NCI-H1048 (cell line): ENCODE measurements at places on chromosomes 5 and 9.

GRCh38 chr5:135951257-135951656, 3.5 kb downstream of the LECT2 start:
- DNase-seq, result no peak

DNA sequence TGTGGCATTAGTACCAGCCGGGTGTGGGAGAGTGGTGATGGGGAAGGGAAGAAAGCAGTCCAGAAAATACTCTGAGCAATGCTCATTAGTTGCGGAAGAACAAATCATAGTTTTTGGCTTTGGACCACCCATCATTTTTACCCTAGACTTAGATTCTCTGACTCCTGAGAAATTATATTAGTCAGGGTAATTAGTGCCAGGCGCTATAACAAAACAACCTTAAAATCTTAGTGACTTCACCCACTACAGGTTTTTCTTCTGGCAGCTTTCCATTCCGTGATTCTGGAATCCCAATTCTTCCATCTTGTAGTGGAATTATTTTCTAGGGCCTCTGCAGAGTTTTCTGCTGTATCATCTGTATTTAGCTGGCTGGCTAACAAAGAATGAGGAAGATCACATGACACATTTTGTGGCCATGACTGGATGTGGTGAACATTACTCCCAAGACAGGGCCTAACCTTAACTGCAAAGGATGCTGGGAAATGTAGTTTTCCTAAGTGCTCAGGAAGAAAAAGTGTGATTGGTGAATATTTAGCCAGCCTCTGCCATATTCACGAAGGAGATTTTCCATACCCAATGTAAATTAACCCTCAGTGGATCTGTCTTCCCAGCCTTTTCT, 373.0 kb upstream of the MEF2C start:
- DNase-seq, result no peak

- no peak for DNase-seq
These were observed 56.9 kb downstream of the GPR107 start for GRCh38 chr9:130110596-130111021.

- DNase-seq, result no peak
These were observed 1105.8 kb upstream of the SEMA6A start for GRCh38 chr5:117680426-117680825.

- DNase-seq, result no peak
These were observed 148.8 kb downstream of the IRX2 start for GRCh38 chr5:2602451-2603271.

GRCh38 chr5:157611571-157612476, 36.2 kb upstream of the ADAM19 start:
- DNase-seq, result no peak

- DNase-seq, result no peak
These were observed 29.4 kb downstream of the NUTM2F start for GRCh38 chr9:94298949-94299599.

DNA sequence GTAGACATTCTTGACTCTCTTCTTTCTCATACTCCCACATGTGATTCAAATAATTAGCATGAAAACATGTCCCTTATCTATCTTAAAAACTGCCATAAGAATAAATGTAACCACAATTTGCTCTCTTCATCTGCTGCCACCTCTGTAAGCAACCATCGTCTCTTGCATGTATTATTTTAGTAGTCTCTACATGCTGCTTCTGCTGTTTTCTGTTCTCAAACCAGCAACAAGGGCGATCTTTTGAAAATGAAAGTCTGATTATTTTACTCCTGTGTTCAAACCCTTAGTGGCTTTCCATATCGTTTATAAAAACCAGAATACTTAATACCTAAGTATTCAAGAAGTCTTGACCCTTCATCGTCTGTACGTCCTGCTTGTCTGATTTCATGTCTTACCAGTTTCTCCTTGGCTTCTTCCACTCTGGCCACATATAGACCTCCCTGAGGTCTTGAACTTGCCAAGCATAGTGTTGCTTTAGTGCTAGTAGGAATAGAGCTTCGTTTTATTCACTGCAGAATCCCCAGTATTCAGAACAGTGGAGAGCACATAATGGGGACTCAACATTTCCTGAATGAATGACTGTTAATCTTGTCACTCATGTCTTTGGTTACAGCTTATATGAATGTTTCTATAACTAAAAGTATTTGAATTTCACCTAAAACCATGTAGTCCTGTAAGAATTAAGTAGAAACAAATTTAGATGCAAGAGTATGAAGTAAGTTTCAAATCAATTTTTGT, 10.6 kb downstream of the CDC42SE2 start:
- DNase-seq, result no peak

DNA sequence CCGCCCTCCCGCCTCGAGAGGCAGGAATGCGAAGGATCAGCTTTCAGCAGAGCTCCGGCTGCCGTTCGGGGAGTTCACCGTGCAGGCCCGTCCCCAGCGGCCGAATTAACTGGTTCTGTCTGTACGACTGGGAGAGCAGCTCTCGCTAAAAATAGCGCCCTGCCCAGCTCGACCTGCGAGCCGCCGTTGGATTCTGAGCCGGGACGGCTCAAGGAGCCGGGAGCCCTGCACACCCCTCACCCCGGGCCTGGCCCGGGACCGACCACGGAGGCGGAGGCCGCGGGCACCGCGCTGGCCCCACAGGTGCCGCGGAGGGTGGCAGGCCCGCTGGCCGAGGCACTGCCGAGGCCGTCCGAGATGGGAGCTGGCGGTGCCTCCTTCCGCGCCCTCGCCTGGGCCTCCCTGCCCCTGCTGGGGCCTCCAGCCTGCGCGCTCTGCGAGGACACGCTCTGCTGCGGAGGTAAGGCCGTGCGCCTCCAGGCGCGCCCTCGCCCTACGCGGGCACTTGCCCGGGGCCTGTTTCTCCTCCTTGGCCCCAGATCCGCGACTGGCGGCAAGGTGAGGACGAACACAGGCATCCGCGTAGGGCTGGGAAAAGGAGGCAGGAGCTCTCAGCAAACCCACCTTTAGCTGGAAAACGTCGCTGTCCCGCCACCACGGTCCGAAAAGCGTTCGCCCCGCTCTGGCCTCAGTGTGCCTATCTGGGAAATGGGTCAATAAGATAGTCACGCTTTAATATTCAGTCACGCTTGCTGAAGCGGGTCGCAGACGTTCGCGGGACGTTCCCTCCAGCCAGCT, 53.1 kb upstream of the DAB2IP start:
- no peak for DNase-seq

GRCh38 chr5:131993676-131994075, 17.8 kb downstream of the ACSL6 start:
- no peak for DNase-seq
